ENCODE measurements at places on chromosomes 7 and 10.

- no peak for DNase-seq
Observed at GRCh38 chr7:2870471-2870931, 26.4 kb upstream of the GNA12 start.

- DNase-seq = no peak
Observed at GRCh38 chr10:112601214-112602090, 154.4 kb downstream of the VTI1A start.

- no peak for DNase-seq
Observed at GRCh38 chr7:90568213-90568612, 27.9 kb upstream of the CDK14 start.

DNA sequence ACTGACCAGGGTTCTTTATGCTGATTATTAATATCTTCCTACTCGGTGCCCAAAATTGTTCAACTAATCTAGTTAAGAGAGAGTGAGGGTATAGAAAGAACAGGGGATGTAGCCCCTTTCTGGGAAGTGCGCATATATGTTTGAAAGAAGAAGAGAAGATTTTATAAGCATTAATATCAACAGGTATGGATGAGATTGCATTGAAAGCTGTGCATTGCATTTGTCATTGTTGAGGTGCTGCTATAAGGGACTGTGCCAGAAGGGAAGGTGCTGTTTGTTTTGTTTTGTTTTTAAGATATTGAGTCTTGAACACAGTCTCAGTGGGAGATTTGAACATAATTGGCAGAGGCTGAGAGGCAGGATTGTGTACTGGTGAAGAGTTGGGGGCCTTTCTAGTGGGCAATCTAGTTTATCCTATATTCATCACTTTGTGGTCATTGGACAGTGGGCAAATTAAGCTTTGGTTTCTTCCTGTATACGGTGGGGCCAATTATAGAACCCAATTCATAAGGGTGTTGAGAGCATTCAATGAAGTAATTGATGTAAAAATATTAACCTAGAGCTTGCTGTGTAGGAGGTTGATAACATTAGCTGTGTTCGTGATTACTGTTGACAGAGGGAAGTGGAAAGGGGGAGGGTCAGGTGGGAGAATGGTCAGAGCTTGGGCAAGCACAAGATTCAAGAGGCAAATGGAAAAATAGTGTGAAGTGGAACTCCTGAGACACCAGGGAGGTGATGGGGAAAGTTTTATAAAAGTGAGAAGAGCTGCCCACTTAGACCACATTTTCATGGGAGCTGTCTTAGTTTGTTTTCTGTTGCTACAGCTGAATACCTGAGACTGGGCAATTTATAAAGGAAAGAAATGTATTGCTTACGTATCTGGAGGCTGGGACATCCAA lies 19.9 kb upstream of the PCGF5 start:
- no peak for DNase-seq

GRCh38 chr10:72759584-72759983 lies 67.6 kb downstream of the MCU start:
- DNase-seq = no peak

DNA sequence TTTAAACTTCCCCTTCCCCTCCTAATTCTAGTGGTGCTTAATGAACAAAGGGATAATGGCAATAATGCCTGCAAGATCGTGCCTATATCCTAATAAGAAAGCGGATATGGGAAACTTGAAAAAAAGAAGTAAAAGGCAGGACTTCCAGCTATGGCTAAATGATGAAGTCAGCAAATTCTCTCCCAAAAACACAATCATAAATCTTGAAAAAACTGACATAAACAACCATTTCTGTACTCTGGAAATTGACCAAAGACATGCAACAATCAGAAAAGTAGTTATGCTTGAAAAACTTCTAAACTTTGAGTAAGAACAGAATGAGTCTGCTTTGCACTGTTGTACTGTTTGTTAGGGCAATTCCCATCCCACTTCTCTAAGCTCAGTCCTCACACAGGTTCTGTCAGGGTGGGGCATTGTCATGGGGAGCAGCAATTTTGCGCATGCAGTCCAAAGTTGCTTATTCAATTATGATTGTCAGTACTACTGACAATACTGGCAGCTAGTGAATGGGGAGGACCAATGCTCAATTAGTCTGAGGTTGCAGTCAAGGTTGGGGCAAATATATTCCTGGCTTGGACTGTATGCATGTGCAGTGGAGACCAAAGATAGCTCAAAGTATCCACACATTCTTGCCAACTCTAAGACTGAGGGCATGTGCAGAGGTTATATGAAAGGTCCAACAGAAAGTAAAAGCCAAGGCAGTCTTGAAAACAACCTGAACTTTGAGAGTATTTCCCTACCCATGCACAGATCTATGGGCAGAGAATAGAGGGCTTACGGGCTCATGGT lies 34.1 kb upstream of the ARHGAP22 start:
- DNase-seq = no peak

GRCh38 chr10:114255227-114255626 lies 16.2 kb downstream of the VWA2 start:
- DNase-seq = no peak

DNA sequence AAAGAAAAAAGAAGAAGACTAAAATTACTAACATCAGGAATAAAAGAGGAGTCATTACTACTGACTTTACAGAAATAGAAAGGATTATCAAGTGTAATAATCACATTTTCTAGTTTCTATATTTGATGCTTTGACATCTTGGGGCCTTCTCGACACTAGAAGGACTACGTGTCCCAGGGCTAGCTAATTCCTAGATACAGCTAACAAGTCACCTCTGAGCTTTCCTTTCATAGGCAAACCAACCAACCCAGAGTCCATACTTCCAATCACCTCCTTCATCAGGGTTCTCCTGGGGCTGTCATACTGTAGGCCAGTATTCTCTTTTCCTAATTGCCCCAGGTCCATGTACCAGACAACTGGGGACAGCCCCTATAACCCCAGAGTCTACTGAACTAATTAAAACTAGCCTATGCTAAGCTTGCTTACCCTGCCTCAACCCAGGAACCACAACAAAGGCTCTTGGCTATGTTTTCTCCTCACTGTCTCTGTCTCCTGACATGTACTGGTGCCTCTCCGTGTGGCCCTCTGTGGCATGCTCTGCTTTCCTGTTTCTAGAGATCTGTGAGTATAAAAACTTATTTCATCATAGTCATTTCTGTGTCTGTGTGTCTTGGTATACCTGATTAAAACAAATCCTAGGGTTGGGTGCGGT lies 6.7 kb upstream of the PARP12 start:
- no peak for DNase-seq

All from stimulated activated CD4-positive, alpha-beta T cell treated with anti-CD3 and anti-CD28 coated beads, TNF-alpha, amount 100 ng/mL, for 4 hours (primary cell).